ENCODE measurements at places on chromosomes 7 and 10.

DNA sequence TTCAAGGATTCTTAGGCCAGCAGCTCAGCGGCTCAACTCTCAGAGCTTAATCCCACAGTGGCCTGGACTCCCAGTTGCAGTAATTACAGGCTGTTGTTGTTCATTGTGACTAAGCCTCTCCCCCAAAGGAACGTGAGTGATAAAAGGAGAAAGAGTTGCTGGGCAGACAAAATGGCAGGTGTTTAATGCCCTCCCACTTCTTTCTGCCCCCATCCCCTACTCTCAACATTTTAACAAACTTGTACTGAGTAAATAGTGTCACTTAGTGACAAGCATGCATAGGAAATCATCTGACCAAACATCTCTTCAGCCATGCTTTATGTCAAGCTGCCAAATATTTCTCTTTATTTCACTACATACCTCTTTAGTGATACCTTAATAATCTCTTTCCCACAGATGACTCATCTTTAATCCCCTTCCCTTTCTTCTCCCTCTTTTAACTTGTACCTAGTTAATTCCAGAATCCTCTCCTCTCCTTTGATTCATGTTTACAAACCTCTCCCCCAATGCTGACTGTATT lies 12.4 kb upstream of the MTERF1 start:
- DNase-seq = no peak

DNA sequence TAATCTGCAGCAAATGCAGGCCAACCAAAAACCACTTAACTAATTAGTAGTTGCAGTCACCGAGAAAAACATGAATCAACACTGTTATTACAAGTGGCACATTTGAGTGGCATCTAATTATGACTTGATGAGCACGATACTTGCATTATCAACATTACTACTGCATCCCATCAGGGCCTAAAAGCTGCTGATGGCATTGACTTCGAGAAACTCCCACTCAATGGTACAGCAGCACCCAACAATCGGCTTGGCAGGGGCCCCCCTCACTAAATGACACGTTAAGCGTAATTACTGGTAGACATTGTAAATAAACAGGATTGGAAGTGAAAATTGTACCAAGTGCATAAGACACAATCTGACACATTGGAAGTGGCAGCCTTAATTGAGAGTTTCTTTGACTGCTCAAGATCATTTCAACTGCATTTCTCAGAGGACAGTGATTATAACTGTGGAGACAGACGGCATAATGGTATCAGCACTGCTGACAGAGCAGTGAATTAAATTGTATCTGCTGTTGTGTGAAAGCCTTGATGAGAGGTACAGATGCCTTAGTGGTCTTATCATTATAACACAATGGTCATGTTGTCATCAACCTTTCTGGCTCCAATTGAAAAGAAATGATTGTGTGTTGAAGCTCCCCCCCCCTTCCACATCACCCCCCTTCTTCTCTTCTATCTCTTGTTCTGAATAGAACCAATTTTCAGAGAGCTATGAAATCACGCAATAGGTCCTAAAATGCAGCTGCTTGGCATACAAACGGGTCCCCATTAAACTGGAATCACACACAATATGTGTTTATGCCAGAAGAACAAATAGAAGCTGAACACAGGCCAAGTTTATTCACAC lies 43.4 kb downstream of the SHTN1 start:
- DNase-seq = no peak

DNA sequence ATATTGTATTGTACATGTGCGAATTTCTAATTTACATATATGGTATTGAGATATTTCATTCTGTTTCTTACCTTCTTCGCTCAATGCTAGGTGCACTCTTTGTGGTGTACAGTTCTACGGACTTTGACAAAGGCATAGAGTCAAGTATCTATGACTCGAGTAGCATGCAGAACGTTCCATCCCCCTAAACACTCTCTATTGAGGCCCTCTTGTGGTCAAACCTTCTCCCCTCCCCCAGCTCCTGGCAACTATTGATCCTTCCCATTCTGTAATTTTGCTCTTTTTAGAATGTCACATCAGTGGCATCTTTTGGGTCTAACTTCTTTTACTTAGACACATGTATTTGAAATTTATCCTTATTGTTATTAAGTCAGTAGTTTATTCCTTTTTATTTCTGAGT lies 30.7 kb upstream of the GDF10 start:
- no peak for DNase-seq

- DNase-seq = no peak
Observed at GRCh38 chr10:11225935-11226334, 208.3 kb downstream of the CELF2 start.

GRCh38 chr7:34156336-34156735 lies 251.0 kb downstream of the BMPER start:
- no peak for DNase-seq

DNA sequence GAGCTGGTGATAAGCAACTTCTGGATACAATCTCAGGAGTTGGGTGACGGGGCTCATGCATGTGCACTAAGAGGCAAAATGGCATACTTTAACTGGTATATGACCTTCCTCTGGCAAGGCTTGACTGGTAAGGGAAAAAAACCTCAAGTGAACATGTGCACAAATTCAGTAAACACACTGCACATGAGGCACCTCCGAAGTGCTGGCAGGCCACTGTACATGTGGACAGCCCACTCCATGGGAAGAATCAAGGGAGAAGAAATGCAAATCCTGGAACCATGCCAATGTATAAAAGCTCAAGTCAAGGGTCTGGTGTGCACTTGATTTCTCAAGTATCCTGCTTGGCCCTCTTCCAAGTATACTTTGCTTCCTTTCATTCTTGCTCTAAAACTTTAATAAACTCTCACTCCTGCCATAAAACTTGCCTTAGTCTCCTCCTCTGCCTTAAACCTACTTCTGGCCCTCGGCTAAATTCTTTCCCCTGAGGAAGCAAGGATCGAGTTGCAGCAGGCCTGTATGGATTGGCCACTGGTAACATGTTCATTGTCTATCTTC lies 167.2 kb downstream of the RAMP3 start:
- no peak for DNase-seq

GRCh38 chr7:111639934-111640333 lies 77.6 kb upstream of the IMMP2L start:
- DNase-seq = no peak

- no peak for DNase-seq
Observed at GRCh38 chr7:2011266-2012043, 221.3 kb downstream of the MAD1L1 start.

DNA sequence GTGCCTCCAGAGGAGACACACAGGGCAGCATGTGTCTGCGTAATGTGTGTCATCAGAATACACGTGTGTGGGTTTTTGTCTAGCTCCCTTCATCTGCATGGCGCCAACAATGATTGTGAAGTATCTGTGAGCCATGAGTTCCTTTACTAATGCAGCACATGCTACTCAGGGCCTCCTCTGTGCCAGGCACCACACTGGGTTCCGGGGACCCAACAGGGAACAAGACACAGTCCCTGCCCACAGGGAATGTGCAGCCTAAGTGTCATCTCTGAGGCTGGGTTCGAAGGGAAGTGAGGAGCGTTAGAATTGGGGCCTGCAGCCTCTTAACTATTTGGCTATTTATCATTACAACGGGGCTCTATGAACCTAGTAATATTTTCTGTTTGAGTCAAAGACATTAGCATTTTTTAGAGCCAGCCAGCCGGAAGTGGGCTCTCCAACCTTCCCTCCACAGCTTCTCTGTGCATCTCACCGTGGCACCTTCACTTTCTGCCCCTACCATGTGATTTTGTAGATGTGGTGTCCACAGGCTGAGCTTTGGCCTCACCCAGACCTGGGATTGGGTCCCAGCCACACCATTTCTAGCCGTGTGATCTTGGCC lies 43.9 kb upstream of the SRGN start:
- DNase-seq = no peak
